Skeletal muscle cell (primary cell): ENCODE measurements at places on chromosomes 1 and 21.

GRCh38 chr1:210438928-210439841 lies 110.5 kb downstream of the HHAT start:
- peak; percentile 96 for DNase-seq

GRCh38 chr1:69700770-69701169 lies 133.0 kb downstream of the LRRC7 start:
- DNase-seq = no peak

DNA sequence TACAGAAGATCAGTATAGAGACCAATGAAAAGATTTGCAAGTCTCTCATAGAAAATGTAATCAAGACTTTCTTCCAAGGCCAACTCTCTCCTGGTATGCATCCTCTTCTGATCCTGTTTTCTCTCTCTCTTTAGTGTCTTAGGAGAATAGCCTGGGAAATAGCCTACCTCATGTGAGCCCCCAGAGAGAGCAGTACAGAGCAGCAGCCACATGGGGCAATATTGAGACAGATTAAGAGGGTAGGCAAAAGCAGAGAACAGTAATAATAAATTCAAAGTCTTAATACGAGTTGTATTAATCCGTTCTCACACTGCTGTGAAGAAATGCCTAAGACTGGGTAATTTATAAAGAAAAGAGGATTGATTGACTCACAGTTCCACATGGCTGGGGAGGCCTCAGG lies 61.4 kb downstream of the RNASEL start:
- no peak for DNase-seq

GRCh38 chr1:113178106-113178505 lies 105.1 kb downstream of the LRIG2 start:
- DNase-seq = no peak

DNA sequence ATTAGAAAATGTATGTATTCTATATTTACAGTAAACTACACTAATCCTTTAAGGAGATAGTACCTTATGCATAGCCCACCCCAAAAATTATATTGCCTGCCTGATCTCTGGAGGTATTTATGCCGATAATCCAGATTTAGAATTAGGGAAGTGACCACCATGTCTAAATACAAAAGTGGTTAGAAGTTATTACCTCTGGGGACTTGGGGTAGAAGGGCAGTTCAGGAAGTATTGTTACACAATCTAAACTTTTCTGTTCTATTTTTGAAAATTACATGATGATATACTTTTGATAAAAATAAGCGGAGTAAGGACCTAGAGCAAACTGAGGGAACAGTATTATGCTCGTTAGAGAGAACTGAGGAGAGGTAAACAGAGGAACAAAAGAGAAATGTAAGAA lies 90.5 kb upstream of the ZP4 start:
- no peak for DNase-seq

DNA sequence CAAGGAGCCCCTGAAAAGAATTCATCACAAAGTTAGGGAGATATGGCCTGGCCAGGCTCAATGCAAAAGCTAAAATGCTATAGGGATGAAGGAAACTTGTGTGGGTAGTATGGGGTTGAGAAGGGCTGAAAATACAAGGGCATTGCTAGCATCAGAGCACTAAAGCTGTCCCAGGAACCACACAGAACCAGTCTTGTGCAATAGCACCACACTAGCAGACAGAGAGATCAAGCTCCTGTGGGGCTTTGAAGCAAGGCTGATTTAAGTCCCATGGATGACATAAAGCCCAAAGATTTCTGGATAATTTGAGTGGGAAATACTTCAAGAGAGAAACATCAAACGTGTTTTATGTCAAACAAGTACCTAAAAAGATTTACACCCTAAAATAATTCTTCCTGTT lies 97.1 kb downstream of the VAV3 start:
- DNase-seq = no peak

- DNase-seq = no peak
These were observed 142.8 kb upstream of the RAB4A start for GRCh38 chr1:229128066-229128608.

- DNase-seq = no peak
These were observed 138.8 kb downstream of the NTMT2 start for GRCh38 chr1:170284512-170284911.

- DNase-seq = no peak
These were observed 4.9 kb downstream of the CDA start for GRCh38 chr1:20593756-20594155.

GRCh38 chr21:37769656-37770055 lies 146.6 kb downstream of the KCNJ6 start:
- DNase-seq = no peak

DNA sequence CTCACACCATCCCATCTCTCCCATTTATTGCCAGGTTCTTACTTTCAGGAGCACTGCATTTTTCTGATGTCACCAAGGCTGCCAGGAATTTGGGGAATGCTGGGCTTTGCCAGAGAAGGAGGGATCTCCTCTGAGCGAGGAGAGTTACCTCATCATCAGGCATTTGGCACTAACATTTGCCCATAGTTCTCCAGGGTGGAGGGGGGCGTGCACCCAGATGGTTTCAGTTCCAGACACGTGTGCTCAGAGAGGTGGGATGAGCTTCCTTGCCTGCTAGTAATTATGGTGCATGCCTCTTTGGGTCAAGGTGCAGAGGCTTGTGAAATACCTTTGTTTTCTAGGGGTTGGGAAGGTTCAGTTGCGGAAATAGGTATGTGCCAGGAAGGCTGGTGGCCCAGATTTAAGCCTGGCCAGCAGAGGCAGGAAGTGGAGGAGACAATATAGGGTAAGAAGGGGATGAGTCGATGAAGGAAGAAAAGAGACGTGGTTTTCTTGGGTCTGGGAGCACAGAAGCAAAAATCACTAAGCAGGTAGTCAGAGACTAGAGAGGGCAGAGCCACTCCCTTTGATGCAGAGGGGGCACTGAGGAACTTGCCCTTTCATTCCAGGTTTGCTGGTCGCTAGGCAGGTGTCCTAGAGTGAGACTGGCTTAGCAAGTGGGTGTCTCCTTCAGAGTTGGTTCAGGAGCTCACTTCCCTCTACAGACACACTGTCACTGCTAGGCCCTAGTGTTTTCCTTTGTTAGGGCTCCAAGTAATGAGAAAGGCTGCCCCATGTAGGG lies 7.2 kb downstream of the TUFT1 start:
- DNase-seq = peak; percentile 66

DNA sequence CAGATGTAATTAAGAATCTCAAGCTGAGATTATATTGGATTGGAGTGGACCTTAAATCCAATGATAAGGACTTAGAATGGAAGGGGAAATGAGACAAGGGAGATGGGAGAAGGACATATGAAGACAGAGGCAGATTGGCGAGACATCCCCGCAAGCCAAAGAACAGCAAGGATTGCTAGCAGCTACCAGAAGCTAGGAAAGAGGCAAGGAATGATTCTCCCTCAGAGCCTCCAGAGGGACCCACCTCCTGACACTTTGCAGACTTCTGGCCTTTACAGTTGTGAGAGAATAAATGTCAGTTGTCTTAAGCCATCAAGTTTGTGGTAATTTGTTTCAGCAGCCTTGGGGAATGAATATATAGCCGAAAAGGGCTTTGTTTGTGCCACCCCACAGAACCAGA lies 20.7 kb downstream of the METTL13 start:
- DNase-seq = no peak

GRCh38 chr1:108750476-108751181 lies 4.2 kb downstream of the STXBP3 start:
- no peak for DNase-seq

- no peak for DNase-seq
These were observed 40.5 kb downstream of the RCSD1 start for GRCh38 chr1:167670563-167670962.

DNA sequence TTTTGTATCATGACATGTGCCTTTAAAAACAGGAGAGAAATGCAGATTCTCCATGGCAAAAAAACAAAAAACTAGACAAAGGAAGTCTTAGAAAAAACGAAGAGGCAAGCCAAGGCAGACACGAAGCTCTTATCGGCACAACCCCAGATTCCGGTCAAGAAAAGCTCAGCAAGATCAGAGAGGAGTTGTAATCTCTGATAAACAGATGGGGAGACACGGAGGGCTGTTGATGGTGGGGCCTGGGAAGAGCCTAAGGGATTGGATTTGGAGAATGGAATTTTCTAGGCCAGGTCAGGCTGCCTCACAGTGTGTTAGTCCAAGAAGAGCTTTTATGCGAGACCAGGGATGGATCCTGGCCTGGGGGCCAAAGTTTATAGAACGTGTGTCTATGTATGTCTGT lies 96.2 kb upstream of the AKT3 start:
- DNase-seq = no peak

GRCh38 chr21:28111151-28111619 lies 881.5 kb downstream of the LTN1 start:
- peak; percentile 86 for DNase-seq

- no peak for DNase-seq
These were observed 13.3 kb downstream of the GPR157 start for GRCh38 chr1:9115351-9116205.

DNA sequence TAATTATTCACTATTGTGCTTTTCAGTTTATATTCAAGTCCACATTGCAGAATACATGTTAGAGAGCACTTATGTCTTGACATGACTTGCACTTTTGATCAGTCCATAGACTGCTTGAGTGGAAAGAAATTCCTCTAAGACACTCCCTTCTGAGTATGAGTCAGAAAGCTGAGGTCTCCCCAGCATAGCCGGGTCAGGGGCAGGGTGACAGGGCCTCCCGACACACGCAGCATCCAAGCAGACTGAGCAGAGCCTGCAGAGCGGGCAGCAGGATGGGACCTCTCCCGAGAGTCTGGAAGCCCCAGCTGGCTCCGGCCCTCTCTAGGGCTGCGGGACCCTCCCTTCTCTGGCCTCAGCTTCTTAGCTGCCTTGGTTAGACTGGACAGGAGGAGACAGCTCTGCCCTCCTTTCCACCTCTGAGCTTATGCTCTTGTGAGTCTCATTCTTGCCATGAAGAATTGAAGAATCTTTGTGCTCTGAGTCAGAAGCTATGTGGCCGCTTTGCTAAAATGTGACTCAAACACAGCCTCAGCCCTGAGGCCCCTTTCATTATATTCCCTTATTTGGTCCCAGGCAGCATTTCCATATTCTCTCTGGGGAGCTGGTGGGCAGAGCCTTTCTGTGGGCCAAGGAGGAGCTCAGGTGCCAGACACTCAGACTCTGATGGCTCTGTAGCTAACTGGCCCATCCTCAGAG lies 11.2 kb upstream of the CAPN2 start:
- DNase-seq = peak; percentile 91

GRCh38 chr21:25133939-25134338 lies 473.3 kb downstream of the MRPL39 start:
- no peak for DNase-seq
